Daoy (cell line): ENCODE measurements at places on chromosomes 2 and 18.

- DNase-seq, result no peak
These were observed 8.1 kb upstream of the MTERF4 start for GRCh38 chr2:241110089-241110606.

GRCh38 chr2:129801575-129801974 is 177.9 kb upstream of the RAB6C start:
- DNase-seq, result peak; percentile 35

DNA sequence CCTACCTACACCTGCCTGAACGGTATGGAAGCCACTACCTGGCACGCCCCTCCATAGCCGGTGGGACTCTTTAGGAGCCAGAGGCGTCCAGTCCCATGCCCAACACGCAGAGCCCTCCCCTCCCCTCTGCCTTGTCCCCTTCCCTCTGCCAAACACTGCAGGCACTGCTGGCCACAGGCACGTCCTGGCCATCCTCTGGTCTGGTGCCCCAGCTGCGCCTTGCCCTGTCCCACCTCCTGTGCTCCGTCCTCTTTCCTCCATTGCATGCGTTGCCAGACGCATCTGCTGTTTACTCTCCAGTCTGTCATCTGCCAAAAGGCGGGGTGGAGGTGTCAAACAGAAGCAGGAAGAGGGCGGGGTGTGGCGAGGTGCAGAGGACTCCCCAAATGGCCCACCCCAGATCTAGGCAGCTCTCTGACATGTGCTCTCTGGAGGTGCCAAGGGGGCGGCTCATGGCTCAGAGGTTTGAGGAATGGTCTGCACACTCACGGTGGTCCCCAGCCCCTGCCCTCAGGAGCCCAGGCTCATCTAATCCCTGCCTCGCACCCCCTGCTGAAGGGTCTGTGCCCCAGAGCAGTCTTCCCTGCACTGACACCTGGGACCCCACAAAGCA is 45.1 kb downstream of the HS6ST1 start:
- DNase-seq, result no peak

DNA sequence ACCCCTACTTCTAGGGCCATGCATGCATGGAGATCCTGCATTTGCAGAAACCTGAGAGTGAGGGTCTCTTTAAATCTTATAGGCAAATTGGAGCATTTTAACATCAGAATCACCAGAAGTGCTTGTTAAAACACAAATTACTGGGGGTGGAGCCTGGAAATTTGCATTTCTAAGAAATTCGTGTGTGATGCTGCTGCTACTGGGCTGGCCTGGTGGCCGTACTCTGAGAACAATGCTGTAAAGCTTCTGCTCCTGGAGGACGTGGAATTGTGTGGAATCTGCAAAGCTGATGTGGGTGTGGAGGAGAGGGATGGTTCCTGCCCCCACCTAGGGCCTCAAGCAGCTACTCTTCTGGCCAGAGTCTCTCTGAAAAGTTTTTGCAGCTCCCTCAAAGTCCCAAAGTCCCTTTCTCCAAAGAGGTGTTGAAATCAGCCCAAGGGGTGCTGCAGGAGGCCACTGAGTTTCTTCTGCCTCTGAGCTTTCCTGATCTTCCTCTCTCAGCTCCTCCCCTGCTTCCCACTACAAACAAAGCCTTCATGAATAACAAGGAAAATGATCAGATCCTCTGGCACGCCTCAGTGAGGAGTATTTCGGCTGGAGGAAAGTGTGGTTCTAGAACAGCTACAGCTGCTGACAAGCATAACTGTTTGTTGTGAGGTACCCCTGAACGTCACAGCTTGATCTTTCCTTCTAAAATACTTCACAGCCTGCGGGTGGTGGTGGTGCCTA is 508.3 kb downstream of the CNTNAP5 start:
- no peak for DNase-seq

DNA sequence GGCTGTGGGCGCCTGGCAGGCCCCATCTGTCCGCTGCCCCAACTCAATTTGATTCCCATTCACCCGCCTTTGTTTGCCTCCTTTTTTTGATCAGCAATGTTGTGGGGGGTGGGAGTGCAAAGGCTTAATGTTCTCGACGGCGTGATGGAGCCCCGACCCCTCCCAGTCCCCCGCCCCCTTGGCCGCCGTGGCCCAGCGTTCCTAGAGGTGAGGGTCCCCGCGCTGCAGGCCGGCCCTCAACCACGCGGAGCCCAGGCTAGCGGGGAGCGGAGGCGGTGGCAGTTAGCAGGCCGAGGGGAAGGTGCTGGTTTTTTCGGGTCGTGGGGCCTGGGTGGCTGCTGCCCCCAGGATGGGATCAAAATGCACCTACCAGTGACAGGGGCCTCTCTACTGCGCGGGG is 274.7 kb upstream of the SKOR2 start:
- no peak for DNase-seq
